ENCODE measurements at places on chromosomes 5 and 9.

- DNase-seq, result no peak
Observed at GRCh38 chr5:173741729-173742431, 125.4 kb upstream of the BOD1 start.

DNA sequence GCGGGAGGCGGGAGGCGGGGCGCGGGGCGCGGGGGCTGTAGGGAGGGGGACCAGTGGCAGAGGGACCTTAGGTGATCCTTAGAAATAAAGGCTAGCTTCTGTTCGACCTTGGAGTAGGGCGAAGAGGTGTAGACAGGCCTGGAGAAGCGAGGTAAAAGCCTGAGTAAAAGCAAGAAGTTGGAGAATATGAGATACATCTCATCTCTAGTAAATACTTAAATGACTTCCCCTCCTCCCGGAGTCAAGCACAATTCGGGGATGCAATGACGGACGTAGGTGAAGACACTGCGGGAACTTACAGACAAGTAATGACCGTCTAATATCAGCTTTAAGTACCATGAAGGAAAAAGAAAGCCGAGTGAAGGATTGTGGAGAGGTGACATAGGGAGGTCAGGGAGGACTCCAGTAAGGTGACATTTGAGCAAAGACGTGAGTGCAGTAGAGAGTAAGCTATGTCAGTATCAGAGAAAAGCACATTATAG lies 466 bp downstream of the SMC2 start:
- DNase-seq, result peak; percentile 25

GRCh38 chr9:125942125-125942524 lies 195.0 kb downstream of the PBX3 start:
- no peak for DNase-seq

DNA sequence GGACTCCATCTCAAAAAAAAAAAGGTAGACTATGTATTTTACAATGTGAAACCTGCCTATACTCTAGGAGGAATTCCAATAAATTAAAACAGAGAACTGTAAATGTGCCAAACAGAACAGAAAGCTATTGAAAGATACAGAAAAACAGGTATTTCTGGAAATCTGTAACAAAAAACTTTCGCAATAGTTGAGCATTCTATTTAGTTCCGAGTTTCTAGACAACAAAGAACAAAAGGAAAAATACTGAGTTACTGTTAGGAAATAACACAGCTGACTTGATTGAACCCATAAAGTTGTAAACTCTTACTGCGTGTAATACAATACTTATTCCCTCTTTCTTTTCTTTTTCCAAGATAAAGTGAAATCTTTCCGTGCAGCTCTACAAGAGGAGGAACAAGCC lies 18.6 kb downstream of the DIMT1 start:
- DNase-seq, result no peak

DNA sequence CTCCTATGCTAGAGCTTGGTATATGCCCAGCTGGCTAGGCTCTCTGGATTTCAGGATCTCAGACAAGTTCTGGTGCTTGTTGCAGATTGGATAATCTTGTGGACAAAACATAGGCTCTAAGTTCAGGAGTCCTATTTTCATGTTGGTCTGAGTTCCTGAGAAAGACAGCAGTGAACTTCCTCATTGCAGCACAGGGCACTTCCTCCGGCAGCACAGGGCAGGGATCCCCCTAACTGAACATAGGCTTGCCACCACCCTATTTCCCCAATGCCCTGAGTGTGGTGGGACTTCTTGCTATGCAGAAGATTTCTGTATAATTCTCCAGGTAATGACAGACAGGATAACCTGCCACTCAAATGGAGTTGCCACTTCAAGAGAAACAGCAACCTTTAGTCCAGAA lies 220.1 kb downstream of the PIK3R1 start:
- DNase-seq, result no peak

- DNase-seq, result no peak
Observed at GRCh38 chr5:5967373-5967772, 411.0 kb downstream of the MED10 start.

GRCh38 chr9:136521537-136521936 lies 24.3 kb downstream of the NOTCH1 start:
- no peak for DNase-seq

- peak; percentile 96 for DNase-seq
Observed at GRCh38 chr5:10595672-10596309, 31.9 kb downstream of the ANKRD33B start.

DNA sequence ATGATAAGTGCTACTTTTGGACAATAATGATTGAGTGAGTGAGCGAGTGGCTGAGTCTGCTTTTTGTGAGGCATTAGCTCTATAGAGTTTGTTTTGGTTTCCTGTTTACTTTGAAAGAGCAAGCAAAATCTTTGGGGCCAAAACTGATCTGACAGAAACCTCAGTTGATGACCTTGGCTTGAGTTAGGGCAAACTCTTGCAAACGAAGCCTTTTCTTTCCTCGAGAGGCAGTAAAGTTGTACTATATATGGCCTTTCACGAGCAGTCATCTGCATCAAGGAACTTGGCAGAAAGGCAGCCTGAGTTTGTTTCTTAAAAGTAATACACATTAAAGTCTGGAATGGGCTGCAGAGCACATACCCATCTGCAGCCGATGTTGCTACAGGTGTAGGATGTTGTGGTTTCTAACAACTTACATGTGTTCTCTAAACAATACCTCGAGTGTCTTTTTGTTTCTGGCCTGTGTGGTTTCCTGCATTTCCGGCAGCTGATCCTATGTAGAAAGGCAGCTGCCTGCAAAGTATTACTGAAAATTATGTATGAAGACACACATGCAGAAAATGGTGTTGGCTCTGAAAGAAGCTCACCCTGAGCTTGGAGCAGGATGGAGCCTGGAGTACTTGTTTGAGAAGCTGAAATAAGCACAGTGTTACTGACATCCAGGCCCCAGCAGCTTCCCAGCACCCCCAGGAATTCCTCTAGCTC lies 60.8 kb downstream of the FOXD1 start:
- peak; percentile 75 for DNase-seq

DNA sequence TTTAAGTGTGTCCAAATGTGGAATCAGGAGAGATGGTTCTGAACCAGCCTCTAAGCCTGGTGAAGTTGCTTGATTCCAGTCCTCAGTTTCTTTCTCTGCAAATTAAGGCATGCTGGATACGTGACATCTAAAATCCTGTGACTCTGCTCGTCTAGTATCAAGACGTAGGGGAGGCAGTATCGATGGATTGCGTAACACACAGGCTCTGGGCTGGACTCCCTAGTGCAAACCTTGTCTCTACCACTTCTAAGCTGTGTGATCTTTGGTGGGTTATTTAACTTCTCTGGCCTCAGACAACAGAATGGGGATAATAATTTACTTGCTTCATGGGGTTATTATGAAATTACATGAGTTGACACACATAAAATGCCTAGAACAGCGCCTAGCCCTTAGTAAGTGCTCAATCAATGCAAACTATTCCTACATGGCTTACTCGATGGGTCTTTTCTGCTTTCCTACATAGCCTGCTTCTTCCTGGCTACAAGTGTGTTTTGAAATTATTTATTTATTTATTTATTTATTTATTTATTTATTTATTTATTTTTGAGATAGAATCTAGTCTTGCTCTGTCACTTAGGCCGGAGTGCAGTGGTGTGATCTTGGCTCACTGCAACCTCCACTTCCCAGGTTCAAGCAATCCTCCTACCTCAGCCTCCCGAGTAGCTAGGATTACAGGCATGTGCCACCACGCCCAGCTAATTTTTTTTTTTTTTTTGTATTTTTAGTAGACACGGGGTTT lies 102.1 kb downstream of the EGFLAM start:
- no peak for DNase-seq

DNA sequence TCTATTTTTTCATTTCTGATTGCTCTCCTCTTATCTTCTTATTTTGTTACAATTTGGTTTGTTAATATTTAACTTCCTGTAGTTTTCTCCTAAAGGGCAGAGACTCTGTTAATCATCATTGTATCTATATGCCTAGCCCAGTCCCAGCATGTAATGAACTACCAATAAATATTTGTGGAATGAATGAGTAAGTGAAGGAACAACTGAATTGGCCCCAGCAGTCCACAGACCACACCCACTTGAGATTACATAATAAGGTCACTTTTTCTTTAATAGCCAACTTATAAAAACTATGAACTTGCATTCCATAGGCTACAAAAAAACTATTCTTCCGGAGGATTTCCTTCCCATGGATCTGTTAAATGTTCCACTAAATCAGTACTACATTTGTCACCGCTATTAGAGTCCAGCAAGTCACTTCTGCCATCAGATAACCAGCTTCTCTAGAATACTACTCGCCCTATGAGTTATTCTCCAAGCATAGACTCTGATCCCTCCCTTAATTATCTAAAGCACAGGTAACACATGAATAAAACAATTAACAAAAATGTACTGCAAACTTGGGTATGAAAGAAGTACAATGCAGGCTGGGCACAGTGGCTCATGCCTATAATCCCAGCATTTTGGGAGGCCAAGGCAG lies 27.5 kb upstream of the TNPO1 start:
- DNase-seq, result no peak

GRCh38 chr9:38092656-38093055 lies 23.6 kb upstream of the SHB start:
- DNase-seq, result no peak

DNA sequence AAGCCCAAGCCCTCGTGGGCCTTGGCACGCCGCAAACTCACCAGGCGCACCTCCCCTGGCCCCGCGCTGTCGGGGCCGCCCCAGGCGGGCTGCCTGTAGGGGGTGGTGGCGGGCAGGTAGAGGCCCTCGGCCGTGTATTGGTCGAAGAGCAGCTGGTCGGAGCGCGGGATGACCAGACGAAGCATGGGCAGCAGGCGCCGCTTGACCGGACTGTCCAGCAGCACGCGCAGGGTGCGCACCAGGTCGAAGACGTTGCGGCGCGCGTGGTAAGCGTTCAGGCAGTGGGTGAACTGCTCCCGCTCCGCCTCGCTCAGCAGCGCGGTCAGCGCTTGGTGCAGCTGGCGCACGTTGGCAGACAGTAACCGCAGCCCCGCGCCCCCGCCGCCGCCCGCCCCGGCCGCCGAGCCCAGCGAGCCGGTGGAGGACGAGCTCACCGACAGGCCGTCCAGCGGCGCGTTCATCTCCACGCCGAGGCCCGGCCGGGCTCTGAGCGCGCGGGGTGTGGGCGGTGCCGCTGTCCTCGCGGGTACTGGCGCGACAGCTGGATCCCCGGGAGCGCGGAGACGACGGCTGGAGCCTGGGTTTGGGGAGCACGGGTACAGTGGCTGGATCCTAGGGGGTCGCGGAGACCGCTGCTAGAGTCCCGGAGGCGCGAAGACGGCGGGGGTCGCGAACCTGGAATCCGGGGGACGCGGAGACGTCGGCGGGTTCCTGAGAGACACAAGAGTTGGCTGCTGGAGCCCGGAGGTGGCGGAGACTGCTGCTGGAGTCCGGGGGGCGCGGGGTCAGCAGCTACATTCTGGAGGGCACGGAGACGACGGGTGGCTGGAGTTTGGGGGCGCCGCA lies 709 bp downstream of the WHRN start:
- no peak for DNase-seq

DNA sequence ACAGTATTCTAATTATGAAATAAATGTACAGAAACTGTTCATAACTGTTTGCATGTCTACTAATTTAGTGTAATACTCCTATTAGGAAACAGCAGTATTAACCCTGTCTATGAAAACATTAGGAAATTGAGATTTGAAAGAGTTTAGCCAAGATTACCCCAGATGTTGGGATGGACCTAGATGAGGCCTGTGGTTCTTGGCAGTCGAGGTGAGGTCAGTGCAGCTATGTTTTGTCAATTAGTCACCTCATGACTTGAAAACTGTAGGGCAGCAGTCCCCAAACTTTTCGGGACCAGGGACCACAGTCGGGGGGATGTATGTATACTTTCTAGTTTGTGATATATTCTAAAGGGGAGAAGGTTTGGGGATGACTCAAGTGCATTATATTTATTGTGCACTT lies 4.7 kb downstream of the LNPEP start:
- peak; percentile 18 for DNase-seq

GRCh38 chr9:21871256-21871975 lies 69.0 kb downstream of the MTAP start:
- DNase-seq, result no peak

GRCh38 chr9:101513351-101513750 lies 20.3 kb upstream of the RNF20 start:
- no peak for DNase-seq

- DNase-seq, result no peak
Observed at GRCh38 chr5:74378464-74378863, 262.1 kb downstream of the ENC1 start.

GRCh38 chr5:124231230-124231629 lies 515.2 kb downstream of the ZNF608 start:
- no peak for DNase-seq

DNA sequence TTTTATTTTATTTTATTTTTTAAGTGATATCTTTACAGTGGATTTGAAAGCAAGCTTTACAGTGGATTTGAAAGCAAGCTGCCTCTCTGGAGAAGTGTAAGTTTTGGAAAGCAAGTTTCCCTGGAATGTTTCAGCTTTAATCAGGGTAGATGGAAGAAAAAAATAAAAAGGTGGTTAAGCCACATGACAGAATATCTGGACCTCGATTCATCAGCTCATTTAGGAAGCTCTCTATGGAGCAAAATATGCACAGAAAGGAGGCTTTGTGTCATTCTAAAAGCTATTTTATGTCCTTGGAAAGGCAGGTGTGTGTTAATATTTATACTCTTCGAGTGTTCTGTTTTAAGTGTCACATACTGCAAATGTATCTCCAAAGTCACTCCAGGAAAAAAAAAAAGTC lies 409.2 kb upstream of the KLF4 start:
- no peak for DNase-seq

- DNase-seq, result no peak
Observed at GRCh38 chr9:133342570-133342969, 5.4 kb downstream of the MED22 start.

- DNase-seq, result no peak
Observed at GRCh38 chr5:56852228-56853000, 37.1 kb downstream of the MAP3K1 start.

- no peak for DNase-seq
Observed at GRCh38 chr9:21988056-21988990, 5.9 kb downstream of the CDKN2A start.

DNA sequence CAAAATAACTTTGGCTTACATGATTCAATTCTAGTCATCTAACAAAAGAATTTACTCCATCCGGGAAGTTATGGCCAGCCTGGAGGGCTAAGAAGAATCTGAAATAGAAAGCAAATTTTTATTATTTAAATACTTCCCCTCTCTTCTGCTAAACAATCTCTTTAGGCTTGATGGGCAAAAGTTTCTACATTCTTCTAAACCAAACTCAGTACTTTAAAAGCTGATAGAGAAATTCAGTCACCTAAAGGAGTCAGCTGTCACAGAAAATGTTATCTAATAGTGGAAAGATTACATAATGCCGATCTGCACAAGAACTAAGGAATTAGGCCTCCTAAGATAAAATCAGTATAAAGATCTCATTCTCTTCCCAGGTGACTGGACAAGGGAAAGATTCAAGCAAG lies 32.4 kb downstream of the GNAQ start:
- DNase-seq, result no peak

- no peak for DNase-seq
Observed at GRCh38 chr9:120362446-120362845, 217.5 kb downstream of the CDK5RAP2 start.

DNA sequence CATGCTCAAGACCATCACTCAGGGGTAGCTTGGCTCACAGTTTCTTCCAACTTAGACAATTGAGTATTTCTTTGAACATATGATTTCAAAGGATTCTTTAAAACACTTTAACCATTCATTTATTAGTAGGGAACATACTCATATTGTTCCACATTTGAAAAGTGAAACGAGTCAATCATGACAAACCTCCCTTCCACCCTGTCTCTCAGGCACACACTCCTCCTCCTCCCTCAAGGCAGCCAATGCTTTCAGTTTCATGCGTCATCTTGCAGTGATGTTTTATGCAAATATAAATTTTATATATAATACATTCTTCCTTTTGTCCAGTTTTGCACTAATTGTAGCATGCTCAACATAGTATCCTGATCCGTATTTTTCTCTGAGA lies 126.0 kb upstream of the BOD1 start:
- DNase-seq, result no peak

All from HT1080 (cell line).